ENCODE measurements at places on chromosomes 16 and 17.

- DNase-seq: no peak
Observed at GRCh38 chr17:63985387-63986140, 12.6 kb upstream of the PRR29 start.

- no peak for DNase-seq
Observed at GRCh38 chr17:57948555-57949420, 6.4 kb downstream of the CUEDC1 start.

DNA sequence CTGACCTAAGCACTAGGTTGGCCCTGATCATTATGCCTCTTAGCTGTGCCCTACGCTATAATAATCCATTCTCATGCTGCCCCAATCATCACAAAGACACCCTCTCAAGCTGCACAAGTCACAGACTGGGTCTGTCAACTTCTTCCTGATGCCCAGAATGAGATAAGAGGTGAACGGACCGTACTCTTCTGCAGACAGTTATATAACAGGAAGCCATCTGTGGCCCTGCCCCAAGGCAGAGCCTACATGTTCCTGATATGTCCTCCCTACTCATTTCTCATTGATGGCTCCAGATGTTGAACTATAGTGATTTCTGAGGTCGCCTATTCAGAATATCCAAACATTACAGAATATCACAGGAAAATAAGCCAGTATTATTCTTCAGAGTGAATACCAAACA is 471.6 kb upstream of the ERCC4 start:
- no peak for DNase-seq

DNA sequence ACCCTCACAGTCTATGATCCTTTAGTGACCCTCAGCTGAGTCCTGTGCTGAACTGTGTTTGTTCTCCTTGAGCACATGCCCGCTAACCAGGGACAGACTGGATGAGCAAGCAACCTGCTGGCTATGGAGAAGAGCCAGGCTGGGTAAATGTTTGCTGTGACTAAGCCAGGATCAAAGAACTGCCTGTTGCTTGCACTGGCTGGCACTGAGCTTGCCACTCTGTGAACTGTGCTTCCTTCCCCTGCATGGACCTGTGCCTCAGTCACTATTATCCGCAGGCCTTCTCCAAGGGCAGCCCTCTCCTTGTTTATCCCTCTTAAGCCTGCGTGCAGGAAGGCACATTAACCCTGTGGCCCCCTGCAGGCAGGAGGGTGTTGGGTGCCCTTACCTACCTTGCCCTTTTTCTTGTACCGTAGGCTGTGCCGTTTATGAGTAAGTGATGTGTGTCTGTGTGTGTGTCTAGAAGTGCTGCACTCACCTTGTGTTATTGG is 7.4 kb downstream of the PNPO start:
- DNase-seq: no peak

DNA sequence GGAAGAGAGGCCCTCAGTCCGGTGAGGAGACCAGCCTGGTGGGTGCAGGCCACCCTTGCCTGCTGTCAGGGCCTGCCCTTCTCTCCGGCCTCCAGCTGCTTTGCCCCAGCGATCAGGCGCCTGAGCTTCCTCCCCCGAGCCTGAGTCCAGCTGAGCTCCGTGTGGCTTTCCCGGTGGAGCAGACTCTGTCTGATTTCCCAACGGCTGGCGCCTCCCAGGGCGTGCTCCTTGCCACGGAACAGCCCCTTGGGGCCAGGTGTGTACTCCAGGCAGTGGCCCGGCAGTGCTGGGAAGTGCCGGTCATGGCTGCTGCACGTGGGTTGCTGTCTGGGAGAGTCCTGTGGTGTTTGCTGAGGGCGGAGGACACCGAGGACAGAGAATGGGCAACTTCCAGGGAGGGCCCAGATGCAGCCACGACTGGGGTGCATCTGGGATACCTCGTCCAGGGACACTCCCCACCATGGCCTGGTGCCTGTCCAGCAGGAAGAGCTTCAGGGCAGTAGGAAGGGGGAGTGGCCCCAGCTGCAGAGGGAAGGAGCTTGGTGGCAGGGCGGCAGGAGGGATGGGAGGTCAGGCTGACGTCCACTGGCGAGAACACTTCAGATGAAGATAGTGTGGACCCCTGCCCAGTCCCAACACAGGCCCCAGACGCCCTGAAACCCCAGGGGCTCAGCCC is 22.5 kb downstream of the METRNL start:
- no peak for DNase-seq

DNA sequence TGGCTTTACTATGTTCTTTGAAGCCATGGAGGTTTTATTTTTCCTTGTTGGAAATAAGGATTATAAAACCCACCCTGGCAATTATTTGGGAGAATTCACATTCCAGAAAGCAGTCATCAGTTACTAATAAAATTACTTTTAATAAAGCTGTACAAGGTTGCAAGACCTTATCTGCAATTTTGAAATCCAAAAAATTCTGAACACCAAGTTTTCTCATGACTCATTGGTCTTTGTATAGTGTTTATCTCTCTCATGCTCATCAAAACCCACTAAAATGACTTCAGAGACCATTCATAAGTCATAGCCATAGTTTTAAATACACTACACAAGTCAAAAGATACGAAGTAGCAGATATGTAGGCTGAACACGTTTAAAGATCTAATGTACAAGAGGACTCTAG is 6.0 kb upstream of the KRT38 start:
- DNase-seq: no peak

DNA sequence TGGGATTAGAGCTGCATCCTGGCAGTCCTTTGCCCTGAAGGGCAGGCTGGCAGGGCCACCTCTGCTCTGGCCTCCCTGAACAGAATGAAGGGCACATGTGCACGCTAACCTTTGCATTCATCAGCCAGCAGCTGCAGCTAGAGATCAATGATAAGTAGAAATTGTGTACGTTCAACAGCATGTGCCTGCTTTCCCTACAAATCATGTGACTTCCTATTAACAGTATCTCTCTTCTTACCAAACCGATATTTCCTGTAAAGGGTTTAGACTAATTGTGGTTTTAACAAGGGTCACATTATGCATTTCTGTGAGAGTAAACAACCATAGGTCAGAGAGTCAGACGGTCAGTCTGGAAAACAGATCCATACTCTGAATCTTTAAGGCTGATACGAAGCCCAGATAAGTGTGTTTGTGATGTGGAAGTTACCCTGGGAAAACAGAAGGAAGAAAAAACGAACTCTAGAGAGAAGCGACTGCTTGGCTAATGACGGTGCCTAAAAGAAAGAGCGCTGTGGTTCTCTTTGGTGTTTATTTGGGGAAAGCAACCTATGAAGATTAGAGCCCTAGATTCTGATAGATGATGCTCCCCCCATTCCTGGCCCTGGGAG is 219.4 kb downstream of the MAF start:
- DNase-seq: no peak

DNA sequence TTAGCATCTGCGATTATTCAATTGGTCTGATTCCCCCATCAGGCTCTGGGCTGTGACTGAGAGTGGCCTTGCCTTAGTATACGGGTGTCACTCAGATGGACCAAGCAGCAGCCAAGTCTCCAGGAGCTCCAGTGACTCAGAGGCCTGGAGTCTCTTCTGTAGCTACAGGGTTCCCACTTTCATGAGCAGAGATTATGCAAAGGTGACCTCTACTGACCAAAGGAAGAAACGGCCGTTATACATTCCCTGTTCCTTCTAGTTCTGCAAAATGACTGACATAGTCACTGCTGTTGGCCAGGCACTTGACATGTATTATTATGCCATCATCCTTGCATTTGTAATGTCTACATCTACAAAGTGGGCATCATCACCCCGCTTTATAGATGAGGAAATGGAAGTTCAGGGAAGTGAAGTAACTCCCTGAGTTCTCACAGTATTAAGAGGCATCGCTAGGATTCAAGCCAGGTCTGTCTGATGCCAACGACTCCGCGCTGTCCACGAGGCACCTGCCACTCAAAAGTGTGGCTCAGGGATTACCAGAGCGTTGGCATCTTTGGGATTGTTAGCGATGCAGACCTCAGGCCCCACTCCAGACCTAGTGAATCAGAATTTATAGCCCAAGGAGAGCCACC is 23.3 kb downstream of the SLC38A7 start:
- DNase-seq: no peak

DNA sequence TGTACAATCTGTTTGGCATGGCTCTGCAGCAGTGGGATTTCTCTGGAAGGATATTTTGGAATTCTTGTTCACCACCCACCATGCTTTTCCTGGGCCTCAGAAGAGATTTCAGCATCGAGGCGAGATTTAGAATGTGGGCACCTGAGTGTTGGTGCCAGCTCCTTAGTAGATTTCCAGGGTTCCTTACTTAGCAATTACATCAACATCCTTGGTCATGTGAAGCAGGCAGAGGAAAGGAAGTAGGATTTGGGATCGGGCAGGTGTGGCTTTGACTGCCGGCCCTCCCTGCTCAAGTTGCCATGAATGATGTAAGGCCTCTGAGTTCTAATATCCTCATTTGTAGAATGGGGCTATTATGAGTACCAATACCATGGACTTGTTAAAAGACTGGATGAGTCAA is 13.1 kb upstream of the RBFOX1 start:
- DNase-seq: no peak

GRCh38 chr16:88558457-88559442 is 11.5 kb upstream of the ZC3H18 start:
- no peak for DNase-seq

GRCh38 chr16:52350031-52350642 is 196.8 kb downstream of the TOX3 start:
- DNase-seq: no peak

- DNase-seq: no peak
Observed at GRCh38 chr17:80312621-80313135, 52.0 kb downstream of the RNF213 start.

- DNase-seq: no peak
Observed at GRCh38 chr16:76959166-76959565, 231.8 kb upstream of the MON1B start.

All from activated naive CD4-positive, alpha-beta T cell (primary cell).